ENCODE measurements at places on chromosomes 3 and 15. TPM values are rescaled to one million over a fixed set of nuclear protein-coding genes. Genes with fewer than 3 reads are reported as not detected.

HRG gene
- not detected for total RNA-seq

CCDC13 gene
- total RNA-seq: 0.63 TPM

CPLX3 gene
- total RNA-seq: not detected

GRCh38 chr3:99950921-99951320 lies 133.3 kb downstream of the CMSS1 start:
- no peak for DNase-seq

GRCh38 chr3:122397201-122397600 lies 13.2 kb downstream of the FAM162A start:
- no peak for DNase-seq

GRCh38 chr3:113552851-113553250 lies 20.5 kb downstream of the SIDT1 start:
- DNase-seq: no peak

GRCh38 chr3:69542805-69543429 lies 157.0 kb upstream of the FRMD4B start:
- no peak for DNase-seq

DNA sequence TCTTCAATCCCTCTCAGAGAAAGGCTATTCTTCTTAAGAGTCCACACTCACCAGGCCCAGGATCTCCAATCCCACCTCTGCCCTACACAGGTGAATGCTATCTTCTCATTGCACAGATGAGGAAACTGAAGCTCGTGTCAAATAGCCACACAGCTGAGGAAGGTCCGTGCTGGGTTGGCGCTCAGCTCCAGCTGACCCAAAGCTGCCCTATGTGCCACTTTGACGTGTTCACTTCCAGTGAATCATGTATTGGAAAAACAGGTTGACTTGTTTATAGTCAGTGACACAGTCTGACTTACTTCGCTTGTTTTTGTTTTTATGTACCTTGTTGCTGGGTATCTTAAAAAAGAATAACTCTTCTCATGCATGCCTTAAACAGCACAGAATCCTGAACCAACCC lies 32.4 kb upstream of the ALDH1A3 start:
- no peak for DNase-seq

- no peak for DNase-seq
Measured at GRCh38 chr3:143380449-143380848, 260.9 kb downstream of the CHST2 start.

DNA sequence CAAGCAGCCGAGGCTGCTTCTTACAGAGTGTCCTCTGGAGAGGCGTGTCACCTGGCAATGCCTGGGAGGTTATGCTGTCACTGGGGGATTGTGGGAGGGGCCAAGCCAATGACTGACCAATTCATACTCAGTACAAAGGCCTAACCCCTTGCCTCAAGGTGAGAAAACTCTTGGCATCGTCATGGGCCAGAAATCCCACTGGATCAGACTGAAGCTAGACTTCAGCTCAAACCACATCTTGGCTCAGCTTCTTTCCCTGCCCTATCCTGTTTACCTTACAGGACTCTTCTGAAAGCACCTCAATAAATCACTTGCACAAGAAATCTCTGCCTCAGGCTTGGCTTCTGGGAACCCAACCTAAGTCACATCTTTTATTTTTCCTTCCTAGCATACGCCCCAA lies 9.5 kb downstream of the ANAPC13 start:
- DNase-seq: no peak

DNA sequence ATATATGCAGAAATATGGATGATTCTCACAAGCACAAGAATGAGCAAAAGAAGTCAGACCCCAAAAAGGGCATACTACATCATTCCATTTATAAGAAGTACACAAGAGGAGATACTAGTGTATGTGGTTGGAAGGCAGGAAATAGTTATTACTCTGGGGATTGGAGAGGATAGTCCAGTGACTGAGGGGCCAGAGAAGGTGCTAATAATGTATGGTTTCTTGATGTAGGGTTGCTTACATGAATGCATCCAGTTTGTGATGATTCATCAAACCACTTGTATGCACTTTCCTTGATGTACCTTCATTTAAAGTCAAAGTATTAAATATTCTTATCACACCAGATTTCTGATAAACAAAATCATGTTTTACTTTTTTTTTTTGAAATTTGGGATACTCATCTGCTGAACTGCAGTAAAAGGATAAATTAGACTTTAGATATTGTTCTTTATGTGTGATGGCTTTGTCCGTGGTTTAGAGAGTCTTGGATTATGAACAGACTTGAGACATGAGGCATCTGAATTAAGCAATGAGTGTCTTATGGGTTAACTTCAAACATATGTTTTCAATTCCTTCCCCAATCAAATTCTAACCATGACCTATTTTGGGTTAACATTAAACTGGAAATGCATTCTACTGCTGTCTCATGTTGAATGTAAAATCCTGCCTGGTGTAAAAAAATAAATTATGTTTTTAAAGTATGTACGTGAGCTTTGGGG lies 171.2 kb downstream of the SEMA6D start:
- DNase-seq: no peak

DNA sequence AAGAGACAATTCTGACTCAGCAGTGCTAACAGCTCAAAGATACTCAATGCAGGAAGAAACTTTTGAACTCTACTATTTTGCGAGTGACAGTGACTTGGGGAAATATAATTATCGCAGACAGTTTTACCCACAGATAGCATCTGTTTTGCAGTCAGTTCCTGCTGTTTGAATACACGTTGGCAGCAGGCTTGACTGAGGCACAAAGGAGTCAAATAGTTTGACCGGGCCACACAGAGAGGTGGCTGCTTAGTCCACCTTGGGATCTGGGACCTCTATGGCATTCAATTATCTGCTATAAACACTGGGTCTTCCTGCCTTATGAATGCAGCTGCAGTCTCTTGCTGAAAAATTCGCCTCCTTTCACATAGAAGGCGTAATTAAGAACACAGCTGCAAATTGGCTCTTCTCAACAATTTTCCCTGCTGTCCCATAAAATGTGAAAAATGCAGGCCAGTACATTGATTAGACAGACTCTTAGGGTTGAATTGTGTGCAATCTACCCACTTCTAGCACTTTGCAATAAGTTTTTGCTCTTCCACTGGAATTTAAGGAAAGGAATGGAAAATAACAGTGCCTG lies 56.5 kb downstream of the OTOL1 start:
- DNase-seq: no peak
